ENCODE measurements at places on chromosomes 6 and 20.

DNA sequence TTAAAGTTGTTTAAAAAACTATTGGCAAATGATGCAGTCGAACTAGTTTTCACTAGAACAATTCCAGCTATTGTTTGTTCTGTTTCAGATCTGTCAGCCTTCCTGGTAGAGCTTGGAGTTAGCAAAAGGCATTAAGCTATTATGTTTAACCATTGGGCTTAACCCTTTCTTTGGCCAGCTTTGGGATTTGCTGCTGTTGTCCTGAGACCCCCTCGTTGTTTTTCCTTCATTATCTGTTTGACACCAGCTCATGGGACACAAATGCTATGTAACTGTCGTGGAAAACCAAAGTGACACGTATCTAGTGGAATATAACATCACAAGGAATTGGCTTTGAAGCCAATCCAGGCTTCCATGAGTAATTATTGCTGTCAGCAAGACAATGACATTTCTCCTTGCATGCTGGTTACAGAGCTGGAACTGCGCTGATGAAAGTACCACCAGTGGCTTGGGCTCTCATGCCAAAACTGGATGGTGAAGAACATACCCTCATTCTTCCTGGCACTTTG is 96.0 kb downstream of the EYA2 start:
- DNase-seq: no peak

GRCh38 chr20:35768731-35769664 is 2.8 kb upstream of the PHF20 start:
- DNase-seq: no peak

GRCh38 chr20:6857927-6858326 is 90.4 kb downstream of the BMP2 start:
- no peak for DNase-seq

GRCh38 chr20:5531318-5532081 is 214.7 kb upstream of the PROKR2 start:
- no peak for DNase-seq

- DNase-seq: no peak
These were observed 165.1 kb downstream of the PREX1 start for GRCh38 chr20:48662711-48663110.

DNA sequence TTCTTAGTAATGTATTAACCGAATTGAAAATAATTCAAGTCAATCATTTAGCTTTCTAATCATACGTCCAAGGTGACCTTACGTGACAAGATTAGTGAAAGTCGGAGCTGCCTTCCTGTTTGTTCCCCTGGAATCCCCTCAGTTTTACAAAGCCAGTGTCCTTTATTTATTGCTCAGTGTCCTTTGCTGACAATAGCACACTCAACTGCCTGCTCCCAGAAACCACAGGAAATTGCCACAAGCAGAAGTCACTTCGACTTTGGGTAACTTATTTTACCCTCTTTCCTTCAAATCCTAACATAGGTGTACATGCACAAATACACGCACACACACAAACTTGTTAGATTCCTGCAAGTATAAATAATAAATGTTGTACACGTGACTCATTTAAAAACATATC is 1167.7 kb upstream of the ADGRB3 start:
- no peak for DNase-seq

- peak; percentile 74 for DNase-seq
These were observed 15.9 kb upstream of the PEDS1 start for GRCh38 chr20:50169329-50169823.

DNA sequence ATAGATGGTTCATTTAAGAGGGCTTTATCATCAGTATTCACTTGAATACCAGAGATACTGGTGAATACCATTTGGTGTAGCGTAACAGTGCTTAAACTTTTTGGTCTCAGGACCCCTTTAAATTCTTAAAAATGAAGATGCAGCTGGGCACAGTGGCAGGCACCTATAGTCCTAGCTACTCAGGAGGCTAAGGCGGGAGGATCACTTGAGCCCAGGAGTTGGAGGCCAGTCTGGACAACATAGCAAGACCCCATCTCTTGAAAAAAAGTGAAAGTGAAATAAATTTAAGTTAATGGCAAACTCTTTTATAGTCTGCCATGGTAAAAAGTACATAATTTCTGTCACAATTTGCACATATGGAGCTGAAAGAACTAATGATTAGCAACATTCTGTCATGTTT is 39.3 kb downstream of the VAPB start:
- no peak for DNase-seq

All from stimulated activated CD4-positive, alpha-beta T cell treated with anti-CD3 and anti-CD28 coated beads, TNF-alpha, amount 100 ng/mL, for 1 hour (primary cell).